ENCODE measurements at places on chromosomes 11 and 22.

DNA sequence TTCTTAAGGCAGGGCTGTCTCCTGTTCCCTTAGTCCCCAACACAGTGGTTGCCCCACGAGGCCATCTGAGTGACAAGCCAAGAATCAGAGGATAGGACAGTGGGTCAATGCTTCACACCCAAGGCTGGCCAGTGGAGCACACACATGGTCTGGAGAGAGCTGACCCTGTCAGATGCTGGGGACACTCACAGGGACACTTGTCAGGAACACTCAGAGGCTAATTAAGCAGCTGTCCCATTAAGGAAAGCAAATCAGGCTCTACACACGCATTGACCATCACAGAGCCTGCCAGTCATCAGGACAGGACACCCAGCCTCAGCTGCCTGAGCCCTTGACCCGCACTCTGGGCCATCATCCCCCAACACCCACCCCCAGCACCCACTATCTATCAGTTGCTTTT is 18.2 kb downstream of the GDPD5 start:
- no peak for DNase-seq

GRCh38 chr11:22828373-22828772 is 1.2 kb downstream of the SVIP start:
- no peak for DNase-seq

DNA sequence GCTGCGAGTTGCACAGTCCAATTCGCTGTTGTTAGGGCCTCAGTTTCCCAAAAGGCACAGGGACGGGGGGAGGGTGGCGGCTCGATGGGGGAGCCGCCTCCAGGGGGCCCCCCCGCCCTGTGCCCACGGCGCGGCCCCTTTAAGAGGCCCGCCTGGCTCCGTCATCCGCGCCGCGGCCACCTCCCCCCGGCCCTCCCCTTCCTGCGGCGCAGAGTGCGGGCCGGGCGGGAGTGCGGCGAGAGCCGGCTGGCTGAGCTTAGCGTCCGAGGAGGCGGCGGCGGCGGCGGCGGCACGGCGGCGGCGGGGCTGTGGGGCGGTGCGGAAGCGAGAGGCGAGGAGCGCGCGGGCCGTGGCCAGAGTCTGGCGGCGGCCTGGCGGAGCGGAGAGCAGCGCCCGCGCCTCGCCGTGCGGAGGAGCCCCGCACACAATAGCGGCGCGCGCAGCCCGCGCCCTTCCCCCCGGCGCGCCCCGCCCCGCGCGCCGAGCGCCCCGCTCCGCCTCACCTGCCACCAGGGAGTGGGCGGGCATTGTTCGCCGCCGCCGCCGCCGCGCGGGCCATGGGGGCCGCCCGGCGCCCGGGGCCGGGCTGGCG is at the start of gene BCR:
Gene BCR, plus strand, starts transcription at position 209 of the 592 bp plus-strand sequence. CDS start 452 bp downstream, outside the sequence.
- peak; percentile 68 for DNase-seq

GRCh38 chr11:316891-317301 is 3.1 kb downstream of the IFITM1 start:
- no peak for DNase-seq

DNA sequence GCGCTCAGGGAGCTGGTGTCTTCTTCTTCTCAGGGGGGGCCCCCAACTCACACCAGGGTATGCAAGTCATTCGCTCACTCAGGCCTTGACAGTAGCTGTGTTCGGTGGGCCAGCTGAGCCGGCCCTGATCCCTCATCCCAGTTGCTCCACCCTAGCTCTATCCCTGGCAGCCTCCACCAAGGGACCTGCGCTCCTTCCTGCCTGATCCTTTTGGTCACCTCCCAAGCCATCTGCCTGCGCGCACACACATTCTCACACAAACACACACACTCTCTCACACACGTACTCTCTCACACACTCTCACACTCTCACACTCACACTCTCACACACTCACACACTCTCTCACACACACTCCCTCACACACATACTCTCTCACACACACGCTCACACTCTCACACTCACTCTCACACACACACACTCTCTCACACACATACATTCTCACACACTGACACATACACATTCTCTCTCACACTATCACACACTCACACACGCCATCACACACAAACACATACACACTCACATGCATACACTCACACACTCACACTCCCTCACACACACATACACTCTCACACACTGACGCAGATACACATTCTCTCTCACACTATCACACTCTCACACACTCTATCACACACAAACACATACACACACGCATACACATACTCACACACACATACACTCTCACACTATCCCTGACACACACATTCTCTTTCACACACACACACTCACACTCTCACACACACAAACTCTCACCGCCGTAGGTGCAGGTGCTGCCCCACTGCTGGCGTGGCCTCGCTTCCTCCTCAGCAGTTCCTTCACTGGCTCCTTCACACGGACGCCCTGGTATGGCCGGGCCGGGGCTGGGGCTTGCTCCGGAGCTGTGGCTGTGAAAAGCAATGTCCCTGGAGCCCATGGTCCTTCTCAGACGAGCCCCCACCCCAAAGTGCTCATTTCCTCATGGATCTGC is 20.8 kb downstream of the POU2AF1 start:
- DNase-seq, result no peak

GRCh38 chr22:39546889-39547586 is 14.5 kb upstream of the RPS19BP1 start:
- no peak for DNase-seq

DNA sequence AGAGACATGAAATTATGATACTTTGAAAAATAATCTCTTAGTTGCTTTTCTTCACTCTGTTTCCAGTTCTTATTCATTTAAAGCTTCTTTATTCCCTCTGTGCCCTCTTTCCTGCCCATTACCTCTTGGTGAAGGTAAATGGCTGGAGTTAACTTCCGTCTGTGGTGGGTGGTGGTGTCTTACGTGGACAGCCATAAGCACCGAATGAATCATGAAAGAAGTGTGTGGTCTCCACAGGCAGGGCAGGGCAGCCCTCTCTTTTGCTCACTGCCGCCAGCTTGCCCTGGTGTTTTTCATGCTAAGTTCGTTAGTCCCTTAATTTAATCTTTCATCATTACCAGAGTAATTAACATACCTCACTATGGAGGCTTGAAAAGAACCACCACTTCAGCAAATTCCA is 98.7 kb upstream of the SORL1-AS1 start:
- DNase-seq, result no peak

DNA sequence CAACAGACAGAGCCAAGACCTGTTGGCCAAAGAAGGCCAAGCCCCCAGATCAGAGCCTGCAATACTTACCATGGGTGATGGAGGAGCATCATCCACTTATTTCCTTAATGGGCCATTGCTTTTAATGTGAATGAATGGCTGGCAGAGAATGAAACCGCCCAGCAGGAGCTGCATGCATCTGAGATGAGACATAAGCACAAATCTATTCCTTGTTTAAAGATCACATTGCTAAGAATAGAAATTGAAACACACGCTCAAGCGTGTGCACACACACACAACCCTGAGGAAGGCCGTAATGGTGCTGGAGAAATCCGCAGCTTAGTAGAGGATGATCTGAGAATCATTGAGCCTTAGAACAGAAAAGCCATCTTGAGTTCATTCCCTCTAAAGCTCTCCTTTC is 5.3 kb upstream of the RRAS2 start:
- no peak for DNase-seq

DNA sequence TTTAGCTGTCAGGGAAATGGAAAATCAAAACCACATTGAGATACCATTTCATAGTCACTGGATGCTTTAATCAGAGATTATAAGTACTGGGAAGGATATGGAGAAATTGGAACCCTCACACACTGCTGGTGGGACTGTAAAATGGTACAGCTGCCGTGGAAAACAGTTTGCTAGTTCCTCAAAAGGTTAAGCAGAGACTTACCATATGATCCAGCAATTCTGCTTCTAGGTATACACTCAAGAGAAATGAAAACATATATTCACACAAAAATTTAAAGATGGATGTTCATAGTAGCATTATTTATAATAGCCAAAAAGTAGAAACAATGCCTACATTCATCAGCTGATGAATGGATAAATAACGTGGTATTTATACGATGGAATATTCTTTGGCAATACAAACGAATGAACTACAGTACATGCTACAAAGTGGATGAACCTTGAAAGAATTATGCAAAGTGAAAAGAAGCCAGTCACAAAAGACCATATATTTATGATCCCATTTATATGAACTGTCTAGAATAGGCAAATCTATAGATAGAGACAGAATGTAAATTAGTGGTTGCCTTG is 23.0 kb downstream of the RNF121 start:
- DNase-seq, result no peak

- DNase-seq, result no peak
Observed at GRCh38 chr11:98736833-98737232, 283.9 kb upstream of the CNTN5 start.

DNA sequence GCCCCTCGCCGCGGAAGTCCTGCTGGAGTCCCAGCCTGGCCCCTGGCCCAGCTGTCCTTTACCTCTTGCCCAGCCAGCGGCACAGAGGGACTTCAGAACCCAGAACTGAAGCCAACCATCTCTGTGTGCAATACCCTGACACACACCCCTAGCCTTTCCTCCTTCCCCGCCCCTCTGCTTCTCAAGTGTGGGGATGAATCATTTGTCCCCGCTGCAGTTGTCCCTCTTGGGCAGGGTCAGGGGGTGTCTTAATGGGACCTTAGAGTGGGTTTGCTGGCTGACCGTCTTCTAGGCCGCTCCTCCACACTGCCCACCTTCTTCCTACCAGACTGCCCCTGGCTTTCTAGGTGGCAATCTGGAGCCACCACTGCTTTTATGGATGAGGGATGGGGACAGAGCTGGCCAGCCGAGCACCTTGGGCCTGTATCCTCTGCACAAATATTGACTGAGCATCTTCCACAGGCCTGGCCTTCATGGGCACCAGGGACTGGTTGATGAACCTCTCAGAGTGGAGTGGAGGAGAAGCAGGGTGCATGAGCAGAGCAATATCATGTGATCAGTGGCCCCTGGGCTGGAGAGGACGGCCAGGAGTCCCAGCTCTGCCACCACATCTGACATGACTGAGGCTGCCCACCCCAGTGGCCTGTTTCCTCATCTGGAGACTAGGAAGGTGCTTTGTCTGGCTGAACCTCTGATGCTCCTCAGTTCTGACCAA is 668 bp upstream of the CHST1 start:
- no peak for DNase-seq

DNA sequence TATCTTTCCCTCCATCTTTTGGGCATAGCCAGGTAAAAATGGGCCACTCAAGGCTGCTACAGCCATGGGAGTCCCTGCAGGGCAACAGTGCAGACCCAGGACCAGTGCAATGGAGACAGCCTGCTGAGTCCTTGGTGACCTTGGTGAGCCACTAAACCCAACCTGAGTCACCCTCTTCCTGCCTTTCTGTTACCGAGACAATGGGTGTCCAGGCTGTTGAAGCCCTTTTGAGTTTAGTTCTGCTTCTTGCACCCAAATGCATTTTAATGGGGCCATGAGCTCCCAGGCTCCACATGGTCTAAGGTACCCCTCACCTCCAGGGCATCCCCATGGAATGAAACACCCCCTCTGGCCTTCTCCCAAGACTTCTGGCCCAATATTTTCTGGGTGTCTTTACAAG is 874 bp upstream of the PLAAT4 start:
- no peak for DNase-seq

DNA sequence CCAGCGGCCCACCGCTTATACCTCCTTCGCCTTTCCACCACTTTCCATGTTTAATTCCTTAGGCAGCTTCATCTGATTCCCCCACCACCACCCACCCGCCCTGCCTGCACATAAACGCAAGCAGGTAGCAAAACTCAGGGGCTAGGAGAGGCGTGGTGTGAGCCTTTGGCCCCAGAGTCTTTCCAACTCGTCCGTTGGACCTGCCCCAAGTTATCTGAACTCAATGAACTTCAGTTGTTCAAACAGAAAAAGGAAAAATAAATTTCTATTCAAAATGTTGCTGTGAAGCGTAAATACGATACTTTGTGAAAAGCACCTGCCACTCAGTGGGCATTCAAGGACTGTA is 814 bp upstream of the CDON start:
- no peak for DNase-seq

- DNase-seq, result no peak
Observed at GRCh38 chr22:46185283-46185682, 35.0 kb downstream of the PPARA start.

- DNase-seq, result no peak
Observed at GRCh38 chr11:34408580-34409172, 30.1 kb upstream of the CAT start.

- DNase-seq, result no peak
Observed at GRCh38 chr11:36131721-36132397, 157.4 kb downstream of the COMMD9 start.

- no peak for DNase-seq
Observed at GRCh38 chr22:28105413-28105812, 186.4 kb upstream of the PITPNB start.

- DNase-seq, result no peak
Observed at GRCh38 chr11:20656901-20657300, 12.5 kb upstream of the NELL1 start.

DNA sequence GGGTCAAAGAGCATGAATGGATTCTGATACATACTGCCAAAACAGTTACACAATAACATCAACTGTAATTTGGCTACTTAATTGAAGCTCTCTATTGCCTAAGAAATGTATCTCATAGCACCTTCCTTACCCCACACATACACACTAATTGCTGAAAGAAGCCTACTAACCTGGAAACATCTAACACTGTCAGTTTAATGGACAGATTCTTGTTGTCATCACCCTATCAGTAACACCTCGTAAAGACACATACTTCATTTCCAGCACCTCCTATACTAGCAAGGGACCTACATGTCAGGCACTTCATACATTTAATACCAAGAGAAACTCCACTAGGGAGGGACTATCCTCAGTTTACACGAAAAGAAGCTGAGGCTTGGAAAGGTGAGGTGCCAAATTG is 9.9 kb downstream of the NAP1L4 start:
- DNase-seq, result no peak

DNA sequence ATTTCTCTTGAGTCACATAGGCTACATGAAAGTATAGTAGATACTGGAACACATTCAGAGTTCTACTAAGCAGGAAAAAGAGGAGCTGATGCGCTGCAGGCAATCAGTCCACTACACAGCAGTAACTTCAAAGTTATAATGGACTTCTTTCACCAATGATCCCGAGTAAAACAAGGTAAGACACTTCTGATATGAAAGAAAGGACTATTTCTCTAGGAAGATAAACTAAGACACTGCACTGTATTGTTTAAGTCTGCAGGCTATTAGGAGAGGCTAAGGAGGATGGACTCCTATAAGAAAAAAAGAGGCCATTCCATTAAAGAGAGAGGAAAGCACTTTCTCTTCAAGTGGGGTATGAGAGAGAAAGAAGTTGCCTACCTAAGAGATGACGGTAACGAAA is 31.6 kb upstream of the ARL14EP start:
- no peak for DNase-seq

Data from stimulated activated CD4-positive, alpha-beta T cell treated with anti-CD3 and anti-CD28 coated beads, Interleukin-4, amount 100 ng/mL, for 1 hour (primary cell).